ENCODE measurements at places on chromosomes 3 and 15.

DNA sequence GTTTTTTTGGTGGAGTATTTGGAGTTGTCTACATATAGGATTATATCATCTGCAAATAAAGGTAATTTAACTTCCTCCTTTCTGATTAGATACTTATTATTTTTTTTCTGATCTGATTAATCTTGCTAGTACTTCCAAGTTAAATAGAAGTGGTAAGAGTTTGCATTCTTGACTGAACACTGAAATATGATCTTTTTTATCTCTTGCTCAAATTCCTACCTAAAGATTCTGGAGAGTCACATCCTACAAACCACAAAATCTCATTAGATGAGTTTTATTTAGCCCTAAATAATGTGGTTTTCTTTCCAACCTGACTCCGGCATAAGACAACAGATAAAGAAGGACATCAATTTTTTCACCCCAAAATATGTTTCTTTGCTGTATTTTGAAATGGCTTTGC, 977.9 kb upstream of the GBE1 start:
- DNase-seq = no peak
- no peak overlapping the region for H3K27ac ChIP-seq
- H3K36me3 ChIP-seq = no peaks in the 10 kb centered on the region
- H3K4me3 ChIP-seq = no peak overlapping the region
- H3K27me3 ChIP-seq = no peaks in the 10 kb centered on the region
- H3K4me1 ChIP-seq = no peaks in the 10 kb centered on the region

GRCh38 chr15:78702609-78703333, 61.8 kb upstream of the CHRNB4 start:
- DNase-seq = no peak
- H3K4me1 ChIP-seq = no peaks in the 10 kb centered on the region
- H3K4me3 ChIP-seq = no peak overlapping the region
- H3K27ac ChIP-seq = no peak overlapping the region

DNA sequence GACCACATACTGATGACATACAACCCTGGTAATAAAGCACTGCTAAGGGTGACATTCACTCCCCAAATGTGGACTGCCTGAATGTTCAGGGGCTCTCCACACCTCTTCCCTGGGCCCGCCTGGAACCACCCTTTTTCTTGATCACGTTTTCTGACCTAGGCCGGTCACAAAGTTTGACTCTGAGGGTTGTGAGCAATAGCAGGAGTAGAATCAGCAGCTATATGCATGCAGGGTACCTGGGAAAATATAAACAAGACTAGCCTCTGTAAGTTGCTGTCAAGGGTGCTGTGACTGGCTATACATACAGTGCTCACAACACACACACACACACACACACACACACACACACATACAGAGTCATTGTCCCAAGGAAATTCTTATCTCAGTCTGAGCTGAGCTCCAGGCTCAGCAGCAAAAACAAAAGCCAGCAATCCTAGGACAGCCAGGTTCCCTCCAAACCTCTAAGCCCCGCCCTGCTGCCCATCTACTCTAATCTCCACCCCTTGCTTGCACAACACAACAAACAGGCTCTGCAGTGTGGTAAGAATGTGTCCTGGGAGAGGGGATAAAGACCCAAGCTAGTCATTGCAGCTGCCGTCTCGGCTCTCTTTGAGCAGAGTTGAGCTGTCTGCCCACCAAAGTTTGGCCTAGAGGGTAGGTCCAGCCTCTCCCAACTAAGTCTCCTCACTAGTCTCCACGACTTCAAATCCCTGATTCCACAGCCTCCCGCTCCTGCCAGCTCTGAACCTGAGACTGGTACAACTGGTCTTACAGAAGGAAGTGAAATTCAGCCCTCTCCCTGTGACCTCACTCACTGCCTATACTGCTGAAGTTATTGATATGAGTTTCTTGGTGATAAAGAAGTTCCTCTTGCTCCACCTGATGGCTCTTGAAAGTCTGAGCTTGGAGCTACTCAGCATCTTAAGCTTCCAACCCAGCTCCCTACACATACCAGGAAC, 2.2 kb downstream of the BMF start:
- peaks cover 62% of the 10 kb centered on the region for H3K4me1 ChIP-seq
- DNase-seq = peak; percentile 74
- H3K36me3 ChIP-seq = peaks cover 6% of the 10 kb centered on the region

DNA sequence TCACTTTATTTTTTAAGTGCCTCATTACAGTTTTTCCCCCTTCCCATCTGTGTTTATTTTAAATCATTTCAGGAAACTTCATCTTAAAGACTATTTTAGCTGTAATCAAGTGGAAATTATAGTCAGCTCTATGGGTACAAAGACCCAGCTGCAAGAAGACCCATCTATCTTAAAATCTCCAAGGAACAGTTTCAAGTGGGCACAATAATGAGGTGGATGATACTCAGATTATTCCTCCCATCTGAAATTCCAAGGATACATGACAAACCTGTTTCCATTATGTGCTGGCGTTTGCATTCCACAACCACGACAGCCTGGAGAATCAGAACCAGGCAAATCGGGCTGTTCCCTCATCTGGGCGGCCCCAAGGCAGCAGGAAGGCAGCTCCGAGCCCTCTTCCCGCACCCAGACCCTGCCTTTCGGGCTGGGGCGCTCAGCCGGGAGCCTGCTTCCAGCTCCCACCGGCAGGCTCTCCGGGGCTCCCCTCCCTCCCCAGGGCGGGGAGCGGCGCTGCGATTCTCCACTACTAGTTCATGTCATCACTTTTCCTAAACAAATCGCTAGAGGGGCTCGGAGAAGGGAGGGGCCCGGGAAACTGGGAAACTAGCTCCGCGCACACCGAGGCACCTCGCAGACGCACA, at the start of gene MGLL:
Gene MGLL, minus strand, starts transcription at position 475 of the 641 bp plus-strand sequence. Its CDS starts 197 bp downstream, at position 278.
- peak within 1 kb of the TSS; percentile 61 for H3K4me3 ChIP-seq
- H3K4me1 ChIP-seq = peaks cover 49% of the 10 kb centered on the region
- peak within 1 kb of the TSS; percentile 89 for H3K27ac ChIP-seq
- H3K27me3 ChIP-seq = no peaks in the 10 kb centered on the region
- H3K36me3 ChIP-seq = no peaks in the 10 kb centered on the region
- DNase-seq = peak; percentile 72

- H3K4me3 ChIP-seq = no peak overlapping the region
- peaks cover 3% of the 10 kb centered on the region for H3K4me1 ChIP-seq
- DNase-seq = no peak
- H3K36me3 ChIP-seq = no peaks in the 10 kb centered on the region
- H3K27me3 ChIP-seq = peaks cover 44% of the 10 kb centered on the region
These were observed 2.2 kb upstream of the CHRNA5 start for GRCh38 chr15:78563092-78563491.

DNA sequence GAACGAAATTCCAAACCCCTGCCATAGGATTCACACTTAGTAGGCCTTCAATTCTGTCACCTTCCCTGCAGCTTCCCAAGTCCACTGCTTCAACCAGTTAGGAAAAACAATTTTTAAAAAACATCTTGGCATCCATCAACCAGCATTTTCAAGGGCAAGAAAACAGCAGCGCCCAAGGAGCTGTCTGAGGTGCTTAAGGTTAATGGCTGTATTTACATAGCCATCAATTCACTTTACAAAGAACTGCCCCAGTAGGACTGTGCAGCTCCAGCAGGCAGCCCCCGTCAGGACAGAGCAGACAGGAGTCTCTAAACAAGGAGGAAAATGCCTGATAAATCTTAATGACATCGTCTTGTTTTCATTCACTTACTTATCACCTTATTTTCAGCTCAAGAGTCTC, 13.3 kb downstream of the TAFA4 start:
- H3K27me3 ChIP-seq = peaks cover 13% of the 10 kb centered on the region
- no peak overlapping the region for H3K4me3 ChIP-seq
- no peaks in the 10 kb centered on the region for H3K36me3 ChIP-seq
- no peaks in the 10 kb centered on the region for H3K4me1 ChIP-seq
- no peak for DNase-seq

DNA sequence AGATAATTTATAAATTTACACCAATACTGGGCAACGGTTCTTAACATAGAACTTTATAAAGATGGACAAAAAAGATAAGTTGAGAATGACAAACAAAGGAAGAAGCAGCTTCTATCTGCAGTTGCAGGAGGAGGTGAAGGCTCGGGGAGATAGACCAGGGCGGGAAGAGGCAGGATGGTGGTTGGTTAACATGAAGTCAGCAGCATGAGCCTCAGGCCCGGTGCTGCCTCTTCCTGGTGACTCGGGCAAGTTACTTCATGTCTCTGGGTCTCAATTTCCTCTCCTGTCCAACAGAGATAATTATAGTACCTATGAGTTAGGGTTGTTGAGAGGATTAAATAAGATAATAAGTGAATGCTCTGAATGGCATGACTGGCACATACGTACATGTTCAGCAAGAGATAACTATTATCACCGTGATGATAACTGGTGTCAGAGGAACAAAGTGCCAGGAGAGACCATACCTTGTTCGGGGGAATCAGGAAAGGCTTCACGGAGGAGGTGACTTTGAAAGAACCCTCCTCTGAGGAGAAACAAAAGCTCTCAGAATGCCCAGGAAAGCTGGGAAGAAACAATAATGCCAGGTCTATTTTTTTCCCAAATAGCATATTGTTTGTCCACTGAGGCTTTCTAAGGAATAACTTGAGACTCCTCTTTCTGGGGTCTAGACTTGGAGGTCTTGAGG, 4.4 kb downstream of the PAK6 start:
- H3K27ac ChIP-seq = no peak overlapping the region
- H3K4me3 ChIP-seq = no peak overlapping the region
- H3K27me3 ChIP-seq = peaks cover 16% of the 10 kb centered on the region

- no peak for DNase-seq
- H3K27me3 ChIP-seq = no peaks in the 10 kb centered on the region
- H3K4me1 ChIP-seq = no peaks in the 10 kb centered on the region
- no peak overlapping the region for H3K4me3 ChIP-seq
- no peaks in the 10 kb centered on the region for H3K36me3 ChIP-seq
- no peak overlapping the region for H3K27ac ChIP-seq
These were observed 193.9 kb downstream of the UBE3A start for GRCh38 chr15:25244731-25245585.

DNA sequence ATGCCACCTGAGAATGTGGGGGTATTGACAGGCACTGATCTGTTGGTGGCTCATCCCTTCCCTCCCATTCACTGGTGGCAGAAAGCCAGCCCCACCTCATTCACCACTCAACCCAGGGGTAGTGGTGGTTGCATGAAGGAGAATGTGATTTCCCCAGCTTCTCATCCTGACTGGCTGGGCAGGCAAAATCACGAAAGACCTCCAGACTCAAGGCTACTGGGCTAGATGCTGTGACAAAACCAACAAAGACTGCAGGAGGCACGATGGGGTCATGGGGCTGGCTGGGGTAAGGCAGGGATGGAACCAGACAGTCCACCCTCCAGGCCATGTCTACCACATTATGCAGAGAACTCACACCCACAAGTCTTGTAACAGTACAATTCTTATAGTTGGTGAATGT, 33.9 kb downstream of the FSTL1 start:
- peak overlapping the region; percentile 23 for H3K27ac ChIP-seq
- peaks cover 4% of the 10 kb centered on the region for H3K36me3 ChIP-seq
- H3K4me3 ChIP-seq = no peak overlapping the region
- no peaks in the 10 kb centered on the region for H3K27me3 ChIP-seq
- H3K4me1 ChIP-seq = peaks cover 4% of the 10 kb centered on the region
